T-cell (primary cell): ENCODE measurements at places on chromosomes 6 and 20.

DNA sequence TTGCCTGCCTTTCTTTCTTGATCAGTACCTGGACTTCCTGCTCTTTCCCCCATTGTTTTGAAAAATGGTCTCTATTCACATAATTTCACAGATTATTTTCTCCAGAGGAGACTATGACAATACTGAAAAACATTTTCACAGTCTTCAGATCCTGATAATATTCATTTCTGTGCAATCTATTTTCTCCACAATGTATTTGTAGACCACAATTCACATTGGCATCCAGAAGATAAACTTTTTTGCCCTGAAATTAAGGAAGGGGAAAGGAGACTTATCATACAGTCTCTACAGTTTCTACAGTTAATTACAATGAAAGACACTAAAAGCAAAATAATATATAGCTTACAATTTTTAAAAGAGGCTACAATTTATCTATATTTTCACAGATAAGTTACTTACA lies 18.4 kb downstream of the LCA5 start:
- no peak overlapping the region for H3K4me3 ChIP-seq
- H3K4me1 ChIP-seq = no peaks in the 10 kb centered on the region
- no peak overlapping the region for H3K27ac ChIP-seq
- no peaks in the 10 kb centered on the region for H3K36me3 ChIP-seq

DNA sequence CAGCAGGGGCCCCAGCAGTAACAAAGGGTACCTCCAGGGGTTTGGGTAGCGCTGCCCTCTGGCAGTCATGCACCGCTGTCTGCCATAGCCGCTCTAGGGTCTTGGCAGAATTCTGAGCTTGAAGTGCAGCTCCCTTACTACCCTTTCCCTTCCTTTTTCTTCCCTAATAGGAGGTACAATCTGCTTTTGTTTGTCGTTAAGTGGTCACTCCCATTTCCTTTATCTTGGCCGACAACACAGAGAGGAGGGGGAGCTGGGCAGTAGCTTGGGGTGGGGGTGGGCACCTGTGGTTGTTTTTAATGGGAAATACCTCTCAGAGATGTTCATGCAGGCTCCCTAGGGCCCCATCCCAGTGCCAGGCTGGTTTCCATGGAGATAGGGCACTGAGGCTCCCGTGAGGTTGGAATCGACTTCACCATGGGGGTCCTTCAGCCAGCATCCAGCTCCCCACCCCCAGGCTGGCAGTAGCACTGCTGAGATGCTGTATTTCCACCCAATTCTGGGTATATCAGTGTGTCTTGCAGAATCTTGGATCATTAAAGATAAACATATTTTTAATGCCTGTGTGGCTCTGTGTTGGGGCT lies 18.6 kb downstream of the CCDC167 start:
- H3K4me3 ChIP-seq = no peak overlapping the region
- no peaks in the 10 kb centered on the region for H3K27me3 ChIP-seq
- H3K36me3 ChIP-seq = peaks cover 26% of the 10 kb centered on the region
- H3K4me1 ChIP-seq = no peaks in the 10 kb centered on the region
- no peak for DNase-seq
- no peak overlapping the region for H3K27ac ChIP-seq

- H3K27me3 ChIP-seq = no peaks in the 10 kb centered on the region
- no peak overlapping the region for H3K4me3 ChIP-seq
- H3K36me3 ChIP-seq = peaks cover 34% of the 10 kb centered on the region
- H3K27ac ChIP-seq = no peak overlapping the region
Measured at GRCh38 chr20:23396950-23397627, 24.2 kb downstream of the NAPB start.

GRCh38 chr6:12811519-12811918 lies 95.0 kb downstream of the PHACTR1 start:
- H3K4me1 ChIP-seq = no peaks in the 10 kb centered on the region
- H3K27ac ChIP-seq = no peak overlapping the region

DNA sequence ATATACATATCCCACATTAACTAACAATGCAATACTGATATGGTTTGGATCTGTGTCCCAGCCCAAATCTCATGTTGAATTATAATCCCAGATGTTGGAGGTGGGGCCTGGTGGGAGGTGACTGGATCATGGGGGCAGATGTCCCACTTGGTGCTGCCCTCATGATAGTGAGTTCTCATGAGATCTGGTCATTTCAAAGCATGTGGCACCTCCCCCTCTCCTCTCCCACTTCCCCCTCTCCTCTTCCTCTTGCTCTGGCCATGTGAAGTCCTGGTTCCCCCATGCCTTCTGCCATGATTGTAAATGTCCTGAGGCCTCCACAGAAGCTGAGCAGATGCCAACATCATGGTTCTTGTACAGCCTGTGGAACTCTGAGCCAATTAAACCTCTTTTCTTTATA lies 71.2 kb downstream of the FYN start:
- no peak overlapping the region for H3K4me3 ChIP-seq
- no peak for DNase-seq
- no peak overlapping the region for H3K27ac ChIP-seq
- H3K27me3 ChIP-seq = no peaks in the 10 kb centered on the region
- peaks cover 55% of the 10 kb centered on the region for H3K4me1 ChIP-seq

DNA sequence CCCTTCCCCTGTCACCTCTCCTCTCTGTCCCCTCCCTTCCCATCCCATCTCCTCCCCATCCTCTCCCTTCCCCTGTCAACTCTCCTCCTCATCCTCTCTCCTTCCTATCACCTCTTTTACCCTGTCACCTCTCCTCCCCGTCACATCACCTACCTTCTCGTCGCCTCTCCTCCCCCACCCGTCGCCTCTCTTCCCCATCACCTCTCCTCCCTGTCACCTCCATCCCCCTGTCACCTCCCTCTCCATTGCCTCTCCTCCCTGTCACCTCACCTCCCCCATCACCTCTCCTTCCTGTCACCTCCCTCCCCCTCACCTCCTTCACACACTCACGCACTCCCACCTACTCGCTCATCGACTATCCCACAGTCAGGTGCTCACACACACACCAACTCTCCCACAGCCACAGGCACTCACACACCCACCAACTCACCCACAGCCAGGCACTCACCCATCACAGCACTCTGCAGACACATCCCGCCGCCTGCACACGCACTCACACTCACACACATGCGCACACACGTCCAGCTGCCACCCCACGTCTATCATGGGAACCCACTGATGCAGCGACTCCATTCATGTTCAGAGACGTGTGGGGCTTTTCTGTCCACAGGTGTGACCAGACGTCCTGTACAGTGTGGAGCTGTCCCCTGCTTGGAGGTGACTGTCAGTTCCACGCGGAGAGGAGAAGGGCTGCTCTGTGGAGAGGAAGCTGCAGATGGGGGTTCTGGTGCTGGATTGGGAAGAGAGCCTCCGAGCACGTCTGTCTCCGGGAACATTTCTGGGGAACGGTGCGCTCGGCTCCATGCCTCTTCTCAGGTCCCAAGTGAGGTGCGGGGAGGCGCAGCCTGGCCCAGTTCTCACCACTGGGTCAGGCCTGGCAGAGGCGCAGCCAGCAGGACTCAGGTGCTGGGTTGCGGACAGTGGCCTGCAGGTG lies 184.3 kb downstream of the TTLL2 start:
- no peak overlapping the region for H3K4me3 ChIP-seq
- DNase-seq = no peak
- H3K27ac ChIP-seq = no peak overlapping the region
- H3K4me1 ChIP-seq = no peaks in the 10 kb centered on the region
- peaks cover 31% of the 10 kb centered on the region for H3K27me3 ChIP-seq
- H3K36me3 ChIP-seq = no peaks in the 10 kb centered on the region

DNA sequence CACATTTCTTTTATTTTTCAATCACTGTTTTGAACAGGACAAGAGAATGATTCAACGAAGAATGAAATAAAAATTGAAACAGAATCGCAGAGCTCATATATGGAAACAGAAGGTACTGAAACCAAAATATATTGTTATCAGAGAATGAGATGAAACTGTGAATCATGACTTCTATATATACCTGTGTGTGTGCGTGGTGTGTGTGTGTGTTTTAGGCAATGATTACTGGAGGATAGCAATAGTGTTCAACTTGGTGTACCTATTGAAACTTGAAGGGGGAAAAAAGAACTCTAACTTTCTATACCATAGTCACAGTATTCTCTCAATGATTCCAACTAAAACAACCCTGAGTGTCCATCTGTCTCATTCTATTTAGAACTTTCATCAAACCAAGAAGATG lies 586.6 kb downstream of the KIF16B start:
- H3K4me3 ChIP-seq = no peak overlapping the region
- no peaks in the 10 kb centered on the region for H3K36me3 ChIP-seq
- no peak overlapping the region for H3K27ac ChIP-seq
- H3K27me3 ChIP-seq = no peaks in the 10 kb centered on the region
